ENCODE measurements at places on chromosomes 11 and 22.

GRCh38 chr11:71138737-71139425 lies 113.5 kb downstream of the SHANK2 start:
- DNase-seq, result no peak

DNA sequence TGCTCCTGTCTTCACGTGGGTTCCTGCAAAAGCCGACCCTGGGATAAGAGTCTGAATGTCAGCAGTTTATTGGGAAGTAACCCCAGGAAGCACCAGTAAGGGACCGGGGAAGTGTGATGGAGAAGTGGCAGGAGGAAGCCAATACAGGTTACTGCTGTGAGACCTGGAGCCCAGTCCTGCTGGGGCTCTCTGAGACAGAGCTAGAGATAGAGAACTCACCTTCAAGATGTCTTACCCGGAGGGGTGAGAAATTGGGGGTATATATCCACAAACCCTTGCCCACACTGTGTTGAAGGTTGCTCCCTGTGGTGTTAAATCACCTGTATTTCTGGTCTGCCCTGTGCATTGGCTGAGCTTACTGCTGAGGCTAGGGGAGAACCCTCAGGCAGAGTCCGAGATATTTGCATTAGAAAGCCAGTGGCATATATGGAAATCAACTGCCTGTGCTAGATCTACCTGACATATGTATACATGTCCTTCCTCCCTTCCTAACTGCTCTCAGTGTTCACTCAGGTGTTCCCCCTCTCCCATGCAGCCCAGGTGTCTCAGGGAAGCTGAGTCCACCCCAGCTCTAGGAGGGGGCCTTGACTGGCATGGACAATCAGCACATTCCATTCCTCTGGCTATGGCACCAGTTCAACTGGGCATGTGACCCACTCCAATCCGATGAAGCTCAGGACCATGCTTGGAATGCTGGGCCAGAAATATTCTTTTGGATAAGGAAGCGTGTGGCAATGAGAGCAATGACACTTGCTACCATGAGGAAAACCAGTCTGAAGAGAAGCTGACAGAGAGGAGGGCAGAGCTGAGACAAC lies 6.8 kb upstream of the MICAL2 start:
- no peak for DNase-seq

DNA sequence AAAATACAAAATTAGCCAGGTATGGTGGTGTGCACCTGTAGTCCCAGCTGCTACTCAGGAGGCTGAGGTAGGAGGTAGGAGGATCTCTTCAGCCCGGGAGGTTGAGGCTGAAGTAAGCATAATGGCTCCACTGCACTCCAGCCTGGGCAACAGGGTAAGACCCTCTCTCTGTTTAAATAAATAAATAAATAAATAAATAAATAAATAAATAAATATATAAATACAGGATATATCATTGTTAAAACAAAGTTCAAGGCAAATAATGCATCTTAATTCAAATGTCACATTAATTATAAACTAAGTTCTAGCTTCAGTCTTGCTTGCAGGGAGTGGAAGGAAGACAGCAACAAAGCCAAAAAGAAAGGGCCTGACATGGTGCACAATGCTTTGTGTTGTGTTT lies 44.5 kb upstream of the PANX1 start:
- DNase-seq, result no peak

- no peak for DNase-seq
These were observed 22.1 kb upstream of the RRAS2 start for GRCh38 chr11:14380947-14381561.

- no peak for DNase-seq
These were observed 1046.9 kb downstream of the BRD1 start for GRCh38 chr22:48780597-48781277.

GRCh38 chr22:41517172-41518047 lies 26.9 kb downstream of the POLR3H start:
- DNase-seq, result peak; percentile 12

DNA sequence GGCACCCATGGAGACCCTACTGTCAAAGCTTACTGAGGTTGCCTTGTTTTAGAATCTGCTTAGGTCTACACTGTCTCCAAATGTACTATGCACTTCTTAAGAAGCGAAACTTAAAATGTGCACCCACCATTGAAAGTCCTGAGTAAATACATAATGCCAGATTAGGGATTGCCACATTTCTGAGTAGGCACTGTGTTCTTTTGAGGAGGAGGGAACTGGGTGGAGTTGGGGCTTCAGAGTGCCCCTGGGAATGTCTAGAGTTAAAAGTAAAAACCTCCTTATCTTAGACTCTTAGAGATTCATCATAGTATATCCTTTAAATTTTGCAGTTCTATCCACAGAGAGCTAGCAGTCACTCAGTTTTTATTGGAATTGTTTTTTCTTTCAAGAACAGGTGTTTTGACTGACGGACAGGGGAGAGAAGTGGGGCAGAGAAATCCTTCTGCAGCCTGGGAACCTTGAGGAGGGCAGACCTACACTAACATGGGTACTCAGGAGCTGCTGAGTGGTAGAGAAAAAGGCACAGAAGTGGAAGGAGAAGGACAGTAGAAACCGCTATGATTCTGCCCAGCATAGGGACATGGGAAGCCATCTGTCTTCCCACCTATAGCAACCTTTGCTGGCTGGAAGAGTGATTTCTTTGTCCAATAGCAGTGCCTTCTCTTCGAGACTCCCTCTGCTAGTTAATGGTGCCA lies 33.4 kb upstream of the MICAL2 start:
- DNase-seq, result no peak

GRCh38 chr22:19420321-19420720 lies 11.2 kb downstream of the HIRA start:
- no peak for DNase-seq

- DNase-seq, result no peak
These were observed 55.9 kb downstream of the RTN4R start for GRCh38 chr22:20211997-20212753.

GRCh38 chr22:44758344-44758973 lies 6.1 kb downstream of the ARHGAP8 start:
- DNase-seq, result no peak

GRCh38 chr11:110434952-110435779 lies 5.4 kb downstream of the FDX1 start:
- no peak for DNase-seq

DNA sequence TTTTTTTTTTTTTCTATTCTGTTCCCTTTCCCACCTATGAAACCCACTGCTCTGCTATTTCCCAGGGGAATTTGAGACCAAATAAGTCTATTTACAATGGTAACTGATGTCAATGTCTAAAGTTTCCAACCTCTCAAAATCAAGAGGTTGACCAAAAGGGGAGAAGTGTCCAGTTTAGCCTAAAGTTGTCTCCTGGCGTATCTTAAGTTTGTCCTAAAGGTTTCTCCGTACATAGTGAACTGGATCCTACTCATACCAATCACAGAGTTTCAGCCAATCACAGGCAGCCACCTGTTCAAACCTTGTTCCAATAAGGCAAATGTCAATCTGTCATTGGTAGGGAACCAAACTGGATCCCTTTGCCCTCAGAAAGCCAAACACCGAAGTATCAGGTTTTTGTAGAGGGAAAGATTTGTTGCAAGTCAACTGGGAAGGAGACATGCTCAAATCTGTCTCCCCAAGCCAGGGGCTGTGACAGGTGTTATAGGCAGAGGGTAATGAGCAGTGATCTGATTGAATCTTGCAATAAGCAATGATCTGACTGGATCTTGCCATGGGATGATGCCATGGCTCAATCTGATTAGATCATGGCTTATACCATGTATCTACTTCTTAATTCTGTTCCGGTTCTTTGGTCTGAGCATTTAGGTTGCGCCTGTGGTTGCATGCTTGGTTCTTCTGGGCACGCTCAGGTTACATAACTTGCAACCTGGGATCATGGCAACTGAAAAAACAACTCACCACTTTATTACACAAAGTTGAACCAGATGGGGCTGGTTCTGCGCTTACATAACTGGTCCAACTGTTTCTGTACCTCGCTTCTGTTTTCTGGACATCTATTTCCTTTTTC lies 1.1 kb upstream of the VPS37C start:
- DNase-seq, result no peak

- no peak for DNase-seq
These were observed 2.8 kb downstream of the RCOR2 start for GRCh38 chr11:63913866-63914830.

GRCh38 chr11:65478388-65479183 lies 20.3 kb upstream of the MALAT1 start:
- no peak for DNase-seq

DNA sequence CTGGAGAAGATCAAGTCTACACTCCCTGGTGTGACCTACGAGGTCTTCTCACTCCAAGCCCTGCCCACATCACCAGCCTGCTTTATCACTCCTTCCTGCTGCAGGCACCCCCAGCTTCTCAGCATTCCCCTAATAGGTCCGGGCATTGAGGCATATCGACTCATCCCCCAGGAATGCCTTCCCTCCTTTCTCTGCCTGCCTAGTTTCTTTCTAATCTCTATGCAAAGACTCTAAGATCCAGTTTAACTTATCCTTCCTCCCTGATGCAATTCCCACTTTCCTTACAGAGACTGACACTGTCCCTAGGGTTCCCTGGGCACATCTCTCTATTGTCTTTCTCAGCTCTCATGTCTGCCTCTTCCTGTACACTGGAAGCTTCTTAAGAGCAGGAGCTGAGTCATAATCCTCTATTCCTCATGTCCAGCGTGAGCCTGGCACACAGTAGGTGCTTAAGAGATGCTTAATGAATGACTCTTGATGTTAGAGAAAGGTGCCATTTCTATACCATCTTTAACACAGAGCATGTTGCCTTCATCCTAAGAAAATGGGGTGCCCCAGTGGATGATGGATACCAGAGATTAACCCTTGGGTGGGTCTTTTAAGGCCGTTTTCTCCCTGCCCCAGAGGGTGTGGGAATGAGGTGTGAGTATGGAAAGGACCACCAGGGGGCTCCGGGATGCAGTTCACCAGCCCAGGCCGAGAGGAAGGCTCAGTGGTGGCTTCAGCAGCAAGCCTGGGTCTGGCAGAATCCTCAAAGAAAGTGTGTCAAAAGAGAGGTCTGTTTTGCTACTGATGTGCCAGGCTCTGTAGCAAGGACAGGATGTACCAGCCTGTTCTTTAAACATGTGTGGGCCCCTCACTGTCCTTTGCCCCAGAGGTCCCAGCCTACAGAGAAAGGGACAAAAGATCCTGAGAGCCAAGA lies 34.7 kb downstream of the PARVA start:
- peak; percentile 83 for DNase-seq

DNA sequence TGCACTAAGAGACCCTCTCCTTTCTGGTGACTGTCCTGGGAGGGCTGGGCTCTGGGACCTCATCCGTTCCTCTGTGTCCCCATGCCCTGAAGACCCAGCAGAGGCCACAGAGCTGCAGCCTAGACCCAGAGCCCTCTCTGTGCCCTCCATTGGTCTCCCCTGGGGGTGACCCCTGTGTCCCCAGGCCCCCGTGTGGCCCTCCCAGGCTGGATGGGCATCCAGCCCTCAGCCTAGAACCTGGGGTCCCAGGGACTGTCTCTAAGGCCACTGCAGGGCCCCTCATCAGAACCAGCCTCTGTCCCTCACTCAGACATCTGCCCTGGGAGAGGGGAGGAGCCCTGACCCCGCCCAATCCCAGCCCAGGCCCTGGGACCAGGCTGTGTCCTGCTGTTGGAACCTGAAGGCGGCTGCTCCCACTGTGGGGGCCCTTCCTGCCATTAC lies 5.7 kb downstream of the IGLL1 start:
- DNase-seq, result no peak

DNA sequence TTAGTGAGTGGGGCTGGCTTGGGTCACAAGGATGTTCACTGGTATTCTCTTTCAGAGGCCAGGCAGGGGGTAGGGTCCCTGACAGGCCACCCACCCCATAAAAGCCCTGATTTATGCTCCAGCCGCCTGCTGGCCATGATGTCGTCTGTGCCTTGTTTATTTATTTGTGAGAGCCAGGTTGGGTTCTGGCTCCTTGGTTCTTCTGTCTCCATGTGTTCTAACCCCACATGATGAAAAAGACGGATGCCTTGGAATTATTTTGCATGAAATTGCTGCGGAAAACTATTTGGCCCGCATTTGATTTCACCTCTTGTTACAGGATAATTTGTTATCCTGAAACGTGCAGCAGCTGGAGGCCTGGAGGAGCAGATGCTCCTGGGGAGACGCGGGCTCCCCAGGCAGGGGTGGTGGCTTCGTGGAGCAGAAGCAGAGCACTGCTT lies 46.3 kb upstream of the WNT11 start:
- DNase-seq, result no peak

DNA sequence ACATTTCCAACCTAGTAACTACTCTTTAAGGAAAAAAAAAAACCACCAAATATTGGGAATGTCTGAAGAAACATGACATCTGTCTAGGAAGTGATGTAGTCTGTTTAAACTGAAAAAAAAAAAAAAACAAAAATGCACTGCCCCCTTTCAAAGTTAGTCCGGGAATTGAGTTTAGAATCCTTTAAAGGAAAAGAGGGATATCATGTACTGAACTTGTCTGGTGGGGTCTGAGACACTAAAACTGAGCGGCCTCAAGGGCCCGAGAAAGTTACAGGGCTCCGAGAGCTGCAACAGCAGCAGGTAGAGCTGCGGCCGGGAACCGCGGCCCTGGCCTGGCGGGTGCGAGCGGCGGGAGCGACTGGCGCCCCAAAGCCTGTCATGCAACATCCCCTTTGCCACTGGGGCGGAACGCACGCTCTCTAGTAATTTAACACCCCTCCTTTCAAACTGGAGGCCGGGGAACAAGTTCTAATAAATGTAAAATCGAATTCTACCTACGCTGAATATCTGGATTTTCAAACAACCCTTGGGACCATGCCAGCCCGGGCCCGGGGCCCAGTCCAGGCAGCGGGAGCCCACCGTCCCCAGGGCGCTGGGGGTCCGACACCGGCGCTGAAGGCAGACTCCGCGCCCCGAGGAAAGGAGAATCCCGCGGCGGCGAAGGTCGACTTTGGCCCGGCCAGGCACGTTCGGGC lies 736 bp downstream of the RDX start:
- no peak for DNase-seq

GRCh38 chr11:1228101-1228821 lies 5.4 kb downstream of the MUC5B start:
- DNase-seq, result no peak

DNA sequence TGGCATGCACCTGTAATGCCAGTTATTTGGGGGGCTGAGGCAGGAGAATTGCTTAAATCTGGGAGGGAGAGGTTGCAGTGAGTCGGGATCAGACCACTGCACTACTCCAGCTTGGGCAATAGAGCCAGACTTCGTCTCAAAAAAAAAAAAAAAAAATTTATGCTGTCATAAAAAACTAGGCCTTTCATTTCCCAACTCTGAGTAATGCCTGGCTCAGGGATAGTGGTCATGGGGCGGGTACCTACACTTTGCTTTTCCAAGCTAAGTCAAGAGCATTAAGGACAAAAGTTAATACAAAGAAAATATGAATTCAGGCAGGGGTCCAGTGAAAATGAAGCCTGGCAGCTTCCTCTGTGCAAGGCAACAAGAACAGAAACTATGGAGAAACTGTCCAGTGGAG lies 16.3 kb downstream of the CPSF7 start:
- DNase-seq, result no peak

DNA sequence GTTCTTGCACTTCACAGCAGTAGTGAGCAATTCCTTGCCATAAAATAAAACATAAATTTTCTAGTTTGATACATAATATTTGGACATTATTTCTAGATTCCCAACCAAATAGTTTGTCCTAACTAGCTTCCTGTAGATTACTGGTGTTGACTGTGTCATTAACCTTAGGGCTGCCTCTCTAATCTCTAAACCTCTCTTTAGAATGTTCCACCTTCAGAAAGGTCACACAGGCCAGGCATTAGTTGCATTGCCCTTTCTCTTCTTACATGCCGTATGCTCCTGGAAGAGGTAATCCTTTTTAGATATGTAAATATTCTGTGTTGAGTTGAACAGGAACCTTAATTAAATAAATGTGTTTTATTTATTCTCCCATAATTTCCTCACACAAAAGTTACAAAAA lies 904.9 kb upstream of the CNTN5 start:
- DNase-seq, result no peak

- no peak for DNase-seq
These were observed 9.3 kb downstream of the PRCP start for GRCh38 chr11:82890936-82891335.

Measured in kidney epithelial cell (primary cell).